ENCODE measurements at places on chromosomes 16 and 17.
A peak's percentile ranks its signal among the peaks of the same experiment; 100 is the strongest.

- peak; percentile 81 for DNase-seq
Observed at GRCh38 chr16:68503334-68503733, 35.8 kb upstream of the ZFP90 start.

- DNase-seq, result no peak
Observed at GRCh38 chr17:2935632-2936031, 127.8 kb downstream of the OR1D5 start.

GRCh38 chr16:24273508-24274182 is 17.5 kb downstream of the CACNG3 start:
- peak; percentile 9 for DNase-seq

DNA sequence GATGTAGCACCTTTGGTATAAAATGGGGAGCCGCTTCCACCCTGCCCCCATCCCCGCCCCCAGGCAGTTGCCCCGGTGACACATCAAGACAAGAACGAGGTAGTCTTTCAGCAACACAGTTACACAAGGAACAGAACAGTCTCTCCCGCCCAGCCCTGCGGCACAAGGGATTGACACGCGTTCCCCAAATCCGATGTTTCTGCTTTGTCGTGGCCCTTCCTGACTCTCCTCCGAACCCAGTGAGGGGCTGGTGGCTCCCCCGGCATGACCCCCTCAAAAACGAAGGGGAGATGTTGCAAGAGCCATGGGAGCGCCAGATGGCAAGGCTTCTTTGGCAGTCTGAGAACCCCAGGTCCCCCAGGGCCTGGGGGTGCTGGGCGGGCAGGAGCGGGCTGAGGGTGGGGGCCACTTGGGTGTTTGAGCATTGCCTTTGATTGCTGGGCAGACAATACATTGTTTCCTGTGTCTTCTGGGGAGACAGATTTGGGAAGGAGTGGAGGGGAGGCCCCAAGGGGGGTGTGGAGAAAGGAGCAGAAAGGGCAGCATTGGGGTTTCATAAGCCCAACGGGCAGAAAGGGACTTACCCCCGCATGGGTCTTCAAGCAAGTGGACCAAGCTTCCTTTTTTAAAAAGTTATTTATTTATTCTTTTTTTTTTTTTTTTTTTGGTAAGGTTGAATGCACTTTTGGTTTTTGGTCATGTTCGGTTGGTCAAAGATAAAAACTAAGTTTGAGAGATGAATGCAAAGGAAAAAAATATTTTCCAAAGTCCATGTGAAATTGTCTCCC is 16.6 kb downstream of the COL1A1 start:
- peak; percentile 79 for DNase-seq

GRCh38 chr17:60743799-60744198 is 66.1 kb downstream of the BCAS3 start:
- peak; percentile 15 for DNase-seq

GRCh38 chr16:57997176-57997527 is 3.3 kb downstream of the ZNF319 start:
- no peak for DNase-seq

- no peak for DNase-seq
Observed at GRCh38 chr16:64437706-64438324, 684.0 kb downstream of the CDH11 start.

DNA sequence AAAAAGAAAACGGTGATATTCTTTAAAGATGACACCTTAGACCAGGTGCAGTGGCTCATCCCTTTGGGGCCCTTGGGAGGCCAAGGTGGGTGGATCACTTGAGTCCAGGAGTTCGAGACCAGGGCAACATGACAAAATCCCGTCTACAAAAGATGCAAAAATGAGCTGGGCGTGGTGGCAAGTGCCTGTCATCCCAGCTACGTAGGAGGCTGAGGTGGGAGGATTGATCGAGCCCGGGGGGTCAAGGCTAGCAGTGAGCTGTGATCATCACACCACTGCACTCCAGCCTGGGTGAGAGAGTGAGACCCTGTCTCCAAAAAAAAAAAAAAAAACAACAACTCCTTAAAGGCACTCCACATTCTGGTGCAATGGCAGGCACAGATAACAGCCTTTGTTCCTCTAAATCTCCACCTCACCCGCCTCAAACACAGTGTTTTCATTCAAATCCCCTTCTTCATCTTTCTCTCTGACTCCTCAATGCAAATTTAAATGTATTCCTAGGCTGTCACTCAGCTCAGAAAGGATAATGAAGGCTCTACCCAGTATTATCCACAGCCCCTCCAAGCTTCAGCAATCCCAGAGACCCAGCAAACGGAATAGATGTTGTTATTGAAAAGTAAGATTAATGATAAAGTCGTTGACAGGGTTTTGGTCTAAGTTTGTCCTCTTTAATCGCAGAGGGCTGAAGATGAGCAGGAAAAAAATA is 56.2 kb upstream of the CACNG5 start:
- no peak for DNase-seq

DNA sequence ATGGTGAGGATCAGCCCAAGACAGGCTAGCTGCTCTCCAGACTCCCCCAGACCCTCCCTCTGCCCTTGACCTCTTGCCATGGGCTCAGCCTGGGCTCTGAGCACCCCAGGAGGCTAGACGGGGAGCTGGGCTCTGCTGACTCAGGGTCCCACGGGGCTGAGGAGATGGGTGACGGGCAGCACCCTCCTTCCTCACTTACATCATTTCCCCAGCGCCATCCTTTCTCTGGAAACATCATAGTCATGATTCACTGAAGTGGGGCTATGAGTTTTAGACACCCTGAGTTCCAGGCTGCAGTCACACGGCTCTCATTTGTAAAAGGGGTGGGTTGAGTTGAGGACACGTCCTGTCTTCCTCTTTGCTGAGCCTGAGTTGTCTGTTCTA is 3.0 kb upstream of the ITGAX start:
- no peak for DNase-seq

DNA sequence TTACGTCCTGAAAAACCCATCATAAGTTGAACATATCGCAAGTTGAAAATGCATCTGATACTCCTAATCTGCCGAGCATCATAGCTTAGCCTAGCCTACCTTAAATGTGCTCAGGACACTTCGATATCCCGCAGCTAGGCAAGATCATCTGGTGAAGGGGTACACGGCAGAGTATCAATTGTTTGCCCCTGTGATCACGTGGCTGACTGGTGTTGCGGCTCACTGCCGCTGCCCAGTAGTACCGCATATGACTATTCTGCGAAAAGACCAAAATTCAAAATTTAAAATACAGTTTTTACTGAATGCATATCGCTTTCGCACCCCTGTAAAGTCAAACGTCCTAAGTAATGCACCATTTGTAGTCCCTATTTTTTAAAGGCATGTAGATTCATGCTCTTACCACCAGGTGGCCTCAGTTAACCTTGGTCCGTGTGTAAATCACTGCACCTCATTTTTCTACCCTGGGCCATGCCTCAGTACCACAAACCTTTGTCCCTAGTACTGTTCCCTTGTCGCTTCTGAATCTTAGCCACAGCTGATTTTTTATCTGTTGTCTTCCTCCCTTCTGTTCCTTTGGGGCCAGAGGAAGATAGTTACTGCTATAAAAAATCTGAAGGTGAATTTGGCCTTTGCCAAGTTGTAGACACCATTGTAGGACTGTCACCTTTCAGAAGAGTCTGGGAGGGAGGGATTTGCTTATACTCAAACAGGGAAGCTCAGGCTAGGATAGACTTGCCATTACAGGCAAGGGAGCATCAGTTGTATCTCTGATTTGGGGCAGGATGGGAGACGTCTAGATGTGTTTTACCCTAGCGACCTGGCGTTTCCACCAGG is 34.4 kb downstream of the WWP2 start:
- peak; percentile 43 for DNase-seq

GRCh38 chr16:52372313-52372712 is 174.6 kb downstream of the TOX3 start:
- no peak for DNase-seq

DNA sequence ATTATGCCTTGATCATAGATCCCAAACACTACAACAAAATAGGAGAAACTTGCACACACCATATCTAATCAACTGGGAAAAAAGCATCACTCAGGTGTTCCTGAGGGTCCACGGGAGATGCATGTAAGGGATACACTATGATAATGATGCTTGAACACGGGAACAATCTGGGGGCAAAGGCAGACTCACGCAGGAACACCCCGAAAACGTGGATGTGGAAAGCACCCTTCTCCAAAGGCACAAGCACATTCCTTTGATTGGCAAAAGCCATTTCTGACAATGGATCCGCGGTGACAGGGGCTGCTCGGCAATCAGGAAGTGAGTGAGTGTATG is 1.3 kb downstream of the ZNF652 start:
- DNase-seq, result peak; percentile 11

DNA sequence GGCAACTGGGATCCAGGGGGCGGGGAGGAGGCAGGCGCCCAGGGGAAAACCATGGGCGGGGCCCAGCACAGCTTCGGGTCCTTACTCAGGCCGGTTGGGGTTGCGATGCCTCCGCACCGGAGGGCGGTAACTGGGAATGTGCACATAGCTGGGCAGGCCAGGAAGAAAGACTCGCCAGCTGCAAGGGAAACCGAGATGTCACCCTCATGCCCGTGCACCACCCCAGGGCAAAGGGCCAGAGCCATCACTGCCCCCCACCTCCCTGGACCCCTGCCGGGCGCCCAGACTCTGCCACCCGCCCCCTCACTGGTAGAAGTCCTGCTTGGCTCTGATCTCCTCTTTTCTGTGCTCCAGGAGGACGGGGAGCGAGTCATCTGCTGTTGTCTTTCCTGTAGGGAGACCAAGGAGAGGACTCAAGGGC is 6.7 kb downstream of the ALOX12B start:
- no peak for DNase-seq

GRCh38 chr17:5127910-5128309 is 12.1 kb downstream of the USP6 start:
- DNase-seq, result no peak

- DNase-seq, result peak; percentile 79
Observed at GRCh38 chr16:86942151-86943051, 364.1 kb downstream of the FOXL1 start.

DNA sequence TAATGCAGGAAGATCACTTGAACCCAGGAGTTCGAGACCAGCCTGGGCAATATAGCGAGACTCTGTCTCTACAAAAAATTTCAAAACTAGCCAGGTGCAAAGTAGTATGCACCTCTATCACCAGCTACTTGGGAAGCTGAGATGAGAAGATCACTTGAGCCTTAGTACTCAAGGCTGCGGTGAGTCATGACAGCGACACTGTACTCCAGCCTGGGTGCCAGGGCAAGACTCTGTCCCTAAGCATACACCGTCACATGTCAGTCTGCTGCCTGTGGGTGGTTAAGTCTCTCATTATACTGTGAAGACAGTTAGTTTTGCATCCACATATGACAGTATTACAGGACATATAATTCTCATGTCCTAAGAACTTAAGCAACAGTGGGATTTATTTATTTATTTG is 21.8 kb downstream of the NMRAL1 start:
- no peak for DNase-seq

DNA sequence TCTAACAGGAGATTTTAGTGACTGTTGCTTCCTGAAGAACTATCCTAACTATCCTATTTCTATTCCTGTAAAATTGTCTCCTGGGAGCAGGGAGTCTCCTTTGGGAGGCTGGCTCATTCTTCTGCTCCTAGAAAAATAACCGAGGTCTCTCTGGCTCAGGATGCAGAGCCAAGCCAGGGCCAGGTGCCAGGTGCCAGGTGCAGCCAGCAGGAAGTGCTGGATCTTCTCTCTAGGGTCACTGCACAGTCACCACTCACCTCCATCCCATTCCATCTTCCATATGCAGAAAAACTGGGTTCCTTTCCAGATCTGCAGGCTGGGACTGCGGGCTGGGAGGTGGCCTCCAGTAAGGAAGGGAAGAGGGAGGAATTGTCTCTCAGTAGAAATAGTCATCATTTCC is 3.8 kb upstream of the TMC7 start:
- DNase-seq, result no peak

- DNase-seq, result no peak
Observed at GRCh38 chr16:77579351-77579891, 142.9 kb upstream of the NUDT7 start.

GRCh38 chr17:76317535-76317934 is 9.5 kb upstream of the QRICH2 start:
- DNase-seq, result no peak

DNA sequence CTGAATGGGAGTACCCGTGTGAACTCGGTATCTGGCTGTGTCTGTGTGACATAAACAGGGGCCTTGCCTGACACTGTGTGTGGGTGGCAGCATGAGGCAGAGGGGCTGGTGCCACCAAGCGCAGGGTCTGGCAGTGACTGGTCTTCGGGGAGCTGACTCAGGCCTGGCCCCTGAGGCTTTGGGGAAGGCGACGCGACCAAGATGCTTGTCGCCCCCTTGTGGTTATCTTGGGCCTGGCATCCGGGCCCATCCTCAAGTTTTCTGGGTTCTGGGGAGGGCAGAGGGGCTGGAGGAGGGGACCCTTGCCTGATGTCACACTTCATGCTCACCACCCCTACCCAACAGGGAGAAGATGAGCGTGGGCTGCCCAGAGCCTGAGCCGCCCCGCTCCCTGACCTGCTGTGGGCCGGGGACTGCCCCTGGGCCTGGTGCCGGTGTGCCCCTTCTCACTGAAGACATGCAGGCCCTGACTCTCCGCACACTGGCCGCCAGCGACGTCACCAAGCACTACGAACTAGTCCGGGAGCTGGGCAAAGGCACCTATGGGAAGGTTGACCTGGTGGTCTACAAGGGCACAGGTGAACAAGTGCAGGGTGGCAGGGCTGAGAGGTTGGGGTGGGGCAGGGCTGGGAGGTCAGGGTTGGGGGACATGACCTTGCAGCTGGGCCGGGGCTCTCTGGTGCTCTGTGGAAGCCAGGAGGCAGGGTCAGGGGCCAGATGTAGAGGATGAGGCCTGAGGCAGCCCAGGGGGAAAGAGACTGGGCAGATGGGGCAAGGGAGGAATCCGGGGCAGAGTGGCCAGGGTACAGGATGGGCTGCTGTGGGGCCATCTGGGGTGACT is 24.9 kb downstream of the SBK1 start:
- DNase-seq, result peak; percentile 28

GRCh38 chr17:27348196-27348595 is 54.3 kb downstream of the WSB1 start:
- no peak for DNase-seq

GRCh38 chr16:21233521-21234150 is at the start of gene ANKS4B:
Gene ANKS4B, plus strand, starts transcription at chr16:21233699. Its CDS starts 39 bp downstream, at chr16:21233738.
- DNase-seq, result no peak

GRCh38 chr16:83068686-83069085 is 441.9 kb downstream of the CDH13 start:
- no peak for DNase-seq

GRCh38 chr17:32227910-32228309 is 37.7 kb upstream of the RHBDL3 start:
- DNase-seq, result no peak

- no peak for DNase-seq
Observed at GRCh38 chr16:86353948-86354347, 156.4 kb upstream of the FOXF1 start.

DNA sequence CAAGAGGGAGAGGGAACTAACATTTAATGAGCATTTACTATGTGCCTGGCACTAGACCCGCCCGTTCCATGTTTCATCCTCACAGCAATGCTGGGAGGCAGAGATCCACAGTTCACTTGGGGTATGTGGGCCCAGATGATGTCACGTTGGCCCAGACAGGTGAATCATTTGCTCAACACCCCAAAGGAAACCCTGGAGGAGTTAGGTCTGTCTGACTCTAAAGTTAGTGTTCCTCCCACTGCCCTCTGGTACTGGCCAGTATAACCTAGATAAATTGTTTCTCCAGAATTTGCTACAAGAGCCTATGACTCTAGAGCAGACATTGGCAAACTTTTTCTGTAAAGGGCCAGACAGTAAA is 164.6 kb downstream of the VPS53 start:
- DNase-seq, result no peak

Data from HFFc6 (cell line).